ENCODE measurements at places on chromosomes 1 and 21.

- no peak for DNase-seq
These were observed 127.8 kb downstream of the PTGER3 start for GRCh38 chr1:70919706-70920323.

DNA sequence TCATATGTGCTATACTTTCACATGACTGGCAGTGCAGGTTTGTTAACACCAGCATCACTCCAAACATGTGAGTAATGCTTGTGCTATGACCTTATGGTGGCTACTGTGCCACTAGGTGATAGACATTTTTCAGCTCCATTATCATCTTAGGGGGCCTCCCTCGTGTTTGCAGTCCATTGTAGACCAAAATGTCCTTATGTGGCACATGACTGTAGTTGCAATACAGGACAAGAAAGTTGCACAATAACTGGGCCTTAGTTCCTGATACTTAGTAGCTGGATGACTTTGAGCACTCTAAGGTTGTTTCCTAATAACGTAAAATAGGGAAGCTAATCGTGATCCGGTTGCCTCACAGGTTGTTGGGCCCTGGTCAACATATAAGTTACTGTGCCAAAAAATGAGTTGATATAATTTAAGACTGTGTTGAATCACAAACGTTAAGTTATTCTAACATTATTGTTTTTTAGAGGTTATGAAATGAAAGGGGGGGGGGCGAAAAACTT is 511 bp upstream of the SNX27 start:
- no peak for DNase-seq

GRCh38 chr1:115306146-115306545 is 31.9 kb downstream of the NGF start:
- no peak for DNase-seq

DNA sequence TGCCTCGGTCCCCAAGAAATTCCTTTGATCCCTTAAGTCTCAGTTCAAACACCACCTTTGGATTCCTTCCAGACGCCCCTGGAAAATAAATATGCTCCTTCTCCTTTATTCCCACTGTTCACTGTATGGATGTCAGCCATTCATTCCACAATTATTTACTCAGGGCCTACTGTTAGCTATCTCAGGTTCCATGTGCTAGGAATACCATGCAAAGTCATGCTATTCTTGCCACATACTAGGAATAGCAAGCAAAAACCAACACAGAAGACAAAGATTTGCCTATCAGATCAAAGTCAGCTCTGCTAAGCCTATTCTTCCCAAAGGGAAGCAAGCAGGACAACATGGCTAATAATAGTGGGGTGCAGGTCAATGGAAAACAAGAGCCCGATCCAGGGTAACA is 29.8 kb downstream of the TTC13 start:
- no peak for DNase-seq

GRCh38 chr1:225876900-225877510 is 5.2 kb downstream of the TMEM63A start:
- DNase-seq: no peak

DNA sequence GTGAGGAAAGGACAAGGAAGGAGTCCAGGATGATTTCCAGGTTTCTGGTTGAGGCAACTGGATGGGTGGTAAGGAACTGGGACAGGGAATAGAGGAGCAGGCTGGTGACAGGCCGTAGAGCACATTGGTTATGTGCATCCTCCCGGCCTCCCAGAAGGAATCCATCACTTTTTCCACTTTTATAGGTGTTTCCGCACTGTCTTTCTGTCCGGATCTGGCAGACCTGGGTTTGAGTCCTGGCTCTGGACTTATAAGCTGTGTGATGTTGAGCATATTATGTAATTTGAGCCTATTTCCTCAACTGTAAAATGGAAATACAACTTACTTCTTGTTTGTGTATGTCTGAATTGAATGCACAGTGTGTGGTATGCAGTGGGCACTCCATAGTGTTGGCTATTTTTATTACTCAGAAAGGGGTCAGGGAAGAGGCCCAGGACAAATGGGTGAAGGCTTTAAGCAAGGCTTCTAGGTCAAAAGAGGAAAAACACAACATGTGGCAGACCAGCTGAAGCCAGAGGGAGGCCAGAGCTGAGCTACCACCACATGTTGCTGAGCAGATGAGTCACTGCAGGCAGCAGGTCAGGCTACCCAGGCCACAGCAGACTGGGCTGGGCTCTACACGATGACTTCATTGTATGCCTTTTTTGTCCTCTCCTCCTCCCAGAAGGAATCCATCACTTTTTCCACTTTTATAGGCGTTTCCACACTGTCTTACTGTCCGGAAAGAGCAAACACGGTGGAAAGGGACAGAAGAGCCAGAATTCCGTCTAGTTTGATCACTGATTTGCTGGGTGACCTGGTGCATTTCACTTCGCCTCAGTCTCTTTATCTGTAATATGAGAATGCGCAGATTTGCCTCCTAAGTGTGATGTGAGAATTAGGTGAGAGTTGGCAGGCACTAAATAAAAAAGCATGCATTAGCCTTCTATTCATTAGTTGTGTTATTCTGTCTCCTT is 791 bp upstream of the MAST2 start:
- DNase-seq: no peak

DNA sequence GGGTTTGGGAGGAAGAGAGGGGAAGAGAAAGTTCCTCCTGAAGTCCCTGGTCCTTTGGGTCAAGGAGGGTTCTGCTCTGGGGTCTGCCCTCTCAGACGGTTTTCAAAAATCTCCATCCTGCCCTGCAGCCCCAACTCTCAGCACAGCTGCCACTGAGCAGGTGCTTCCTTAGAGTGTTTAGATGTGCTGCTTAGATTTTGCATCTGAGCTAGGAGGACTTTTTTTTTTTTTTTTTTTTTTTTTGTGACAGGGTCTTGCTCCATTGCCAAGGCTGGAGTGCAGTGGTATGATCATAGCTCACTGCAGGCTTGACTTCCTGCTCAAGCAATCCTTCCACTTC is 324.9 kb upstream of the POU3F1 start:
- DNase-seq: no peak

GRCh38 chr1:90488451-90488850 is 228.7 kb downstream of the BARHL2 start:
- no peak for DNase-seq

DNA sequence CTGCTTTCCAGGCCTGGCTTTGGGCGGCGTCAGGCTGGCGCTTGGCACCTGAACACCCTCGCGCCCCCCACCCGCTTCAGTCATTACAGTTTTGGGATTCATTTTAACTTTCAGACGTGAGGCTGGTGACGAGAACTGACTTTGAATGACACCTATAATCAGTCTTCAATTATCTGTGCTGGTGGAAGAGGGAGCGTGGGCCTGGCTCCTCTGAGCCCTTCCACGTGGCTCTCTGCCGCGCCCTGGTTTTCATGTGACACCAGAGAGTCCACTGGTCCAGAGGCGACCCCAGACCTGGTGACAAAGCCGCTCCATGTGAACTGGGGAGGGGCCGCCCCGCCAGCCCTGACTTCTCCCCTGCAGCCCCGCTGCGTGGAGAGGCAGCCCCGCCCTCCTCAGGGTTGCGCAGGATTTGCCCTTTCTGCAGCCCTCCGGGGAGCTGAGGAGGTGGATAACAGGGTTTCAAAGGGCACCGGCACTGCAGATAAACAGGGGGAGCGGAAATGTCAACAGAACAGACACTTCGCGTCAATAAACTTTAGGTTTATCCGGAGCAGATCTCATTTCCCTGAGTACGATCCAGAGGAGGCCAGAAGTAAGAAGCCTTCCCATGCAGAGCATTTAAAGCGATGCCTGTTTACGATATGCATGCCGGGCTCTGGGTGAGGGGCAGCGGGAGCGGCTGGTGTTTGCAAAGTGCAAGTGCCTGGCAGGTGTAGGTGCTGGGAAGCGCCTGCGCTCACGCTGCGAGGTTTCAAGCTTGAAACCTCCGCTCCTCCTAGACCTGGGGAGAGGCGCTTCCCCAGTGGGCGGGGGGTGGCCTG is 56.4 kb downstream of the AJAP1 start:
- no peak for DNase-seq

Data from NCI-H2171 (cell line).